ENCODE measurements at places on chromosomes 5 and 9.

GRCh38 chr5:163963881-163964280 lies 458.5 kb downstream of the MAT2B start:
- no peak for DNase-seq

GRCh38 chr9:133889584-133890301 lies 102.4 kb downstream of the VAV2 start:
- DNase-seq: no peak

GRCh38 chr9:130150779-130151382 lies 21.3 kb upstream of the NCS1 start:
- no peak for DNase-seq

DNA sequence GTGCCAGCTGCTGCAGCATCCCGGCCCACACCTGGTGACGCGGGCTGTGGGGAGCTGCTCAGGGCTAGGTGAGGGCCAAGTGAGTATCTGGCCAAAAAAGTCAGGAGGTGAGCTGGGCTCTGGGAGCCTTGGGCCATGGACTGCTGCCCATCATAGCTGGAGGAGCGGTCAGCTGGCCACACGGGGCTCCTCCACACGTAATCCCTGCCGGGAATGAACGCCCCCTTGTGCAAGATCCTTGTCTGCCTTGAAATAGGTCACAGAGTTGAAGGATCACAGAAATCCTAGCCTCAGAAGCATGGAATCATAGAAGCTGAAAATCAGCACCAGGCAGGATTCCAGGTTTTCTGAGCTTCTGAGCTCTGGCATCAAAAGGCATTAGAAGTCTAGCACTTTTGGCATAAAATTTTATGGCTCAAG lies 16.8 kb upstream of the COL27A1 start:
- DNase-seq: no peak

DNA sequence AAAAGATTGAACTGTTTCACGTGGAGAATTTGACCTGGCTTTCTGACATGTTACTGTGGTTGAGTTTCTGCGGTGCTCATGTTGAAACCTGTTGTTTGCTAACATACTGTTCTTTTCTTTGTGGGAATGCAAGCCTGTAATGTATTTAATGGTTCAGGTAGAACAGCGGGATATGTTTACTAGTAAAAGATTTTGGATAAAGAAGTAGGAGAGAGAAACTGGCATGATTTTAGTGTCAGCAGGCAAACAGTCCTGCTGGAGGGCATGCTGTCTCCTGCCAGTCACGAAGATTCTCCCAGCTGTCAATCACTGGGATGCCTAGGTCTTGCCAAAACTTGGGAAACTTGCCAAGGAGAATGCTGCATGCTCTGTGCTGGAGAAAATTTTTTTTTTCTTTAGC lies 263.5 kb downstream of the TAF11L14 start:
- DNase-seq: no peak

DNA sequence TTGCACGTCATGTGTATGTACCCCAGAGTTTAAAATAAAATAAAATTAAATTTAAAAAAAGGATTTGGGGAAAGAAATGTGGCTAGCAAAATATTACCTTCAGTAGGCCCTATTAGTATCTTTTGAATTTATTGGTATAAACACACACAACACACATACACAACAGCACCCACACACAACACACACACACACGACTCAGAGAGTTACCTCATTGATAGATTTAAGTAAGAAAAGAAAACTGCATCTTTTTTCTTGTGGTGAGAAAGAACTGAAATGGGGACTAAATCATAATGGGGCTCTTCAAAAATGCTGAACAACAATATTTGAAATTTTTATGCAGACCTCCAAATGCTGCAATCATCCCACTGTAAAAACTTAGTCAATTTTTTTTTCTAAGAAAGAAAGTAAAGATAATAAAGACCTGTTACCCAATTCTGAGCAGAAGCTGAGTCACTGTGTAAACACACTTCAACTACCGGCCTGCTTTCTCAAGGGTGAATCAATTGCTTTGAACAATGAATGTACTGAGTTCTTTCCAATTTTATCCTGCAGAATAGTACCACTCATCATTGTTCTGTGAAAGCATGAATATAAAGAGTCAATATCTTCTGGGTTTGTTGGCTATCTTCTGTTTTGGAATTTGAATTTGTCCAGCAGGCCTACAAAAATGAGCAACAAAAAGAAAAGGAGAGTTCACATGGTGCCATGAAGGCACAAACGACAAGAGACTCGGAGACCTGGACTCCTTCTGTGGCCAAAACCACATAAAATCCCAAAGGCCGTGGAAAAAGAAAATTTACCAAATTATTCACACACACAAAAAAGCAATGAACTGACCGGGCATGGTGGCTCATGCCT lies 57.9 kb upstream of the CCNG1 start:
- DNase-seq: no peak

DNA sequence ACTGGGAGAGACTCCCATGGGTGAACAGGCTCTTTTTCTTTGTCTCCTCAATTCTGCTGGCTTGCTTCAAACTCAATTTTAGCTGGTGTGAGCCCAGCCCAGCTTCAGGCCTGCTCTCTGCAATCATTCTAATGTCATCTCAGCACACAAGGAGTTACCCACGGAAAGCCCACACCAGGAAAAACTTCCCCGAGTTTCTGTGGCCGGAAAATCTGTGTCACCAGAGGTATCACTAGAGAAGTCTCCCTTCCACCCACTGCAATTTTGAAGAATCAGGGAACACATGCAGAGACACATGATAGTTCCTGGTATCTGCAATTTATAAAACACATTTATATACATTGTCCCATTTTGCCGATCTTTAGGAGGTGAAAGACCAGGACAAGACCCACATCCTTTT lies 13.5 kb upstream of the NDFIP1 start:
- DNase-seq: peak; percentile 73

DNA sequence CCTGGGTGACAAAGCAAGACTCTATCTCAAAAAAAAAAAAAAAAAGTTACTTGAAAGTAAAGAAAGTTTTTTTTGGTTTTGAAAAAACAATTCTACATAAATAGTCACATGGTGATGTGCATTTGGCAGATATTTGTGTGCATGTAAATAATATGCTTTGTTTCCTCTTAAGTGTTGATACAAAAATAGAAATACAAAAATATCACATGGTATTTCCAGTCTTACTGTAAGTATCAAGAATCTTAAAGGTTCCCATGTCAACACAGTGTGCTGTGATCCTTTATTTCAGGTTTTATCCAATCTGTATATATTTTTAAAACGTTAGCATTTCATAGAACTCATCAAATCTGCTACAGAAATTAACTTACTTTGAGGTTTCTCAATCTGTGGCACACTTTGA lies 521.9 kb downstream of the TLE4 start:
- no peak for DNase-seq

- DNase-seq: no peak
These were observed 226.2 kb downstream of the CACNA1B start for GRCh38 chr9:138103849-138104206.

DNA sequence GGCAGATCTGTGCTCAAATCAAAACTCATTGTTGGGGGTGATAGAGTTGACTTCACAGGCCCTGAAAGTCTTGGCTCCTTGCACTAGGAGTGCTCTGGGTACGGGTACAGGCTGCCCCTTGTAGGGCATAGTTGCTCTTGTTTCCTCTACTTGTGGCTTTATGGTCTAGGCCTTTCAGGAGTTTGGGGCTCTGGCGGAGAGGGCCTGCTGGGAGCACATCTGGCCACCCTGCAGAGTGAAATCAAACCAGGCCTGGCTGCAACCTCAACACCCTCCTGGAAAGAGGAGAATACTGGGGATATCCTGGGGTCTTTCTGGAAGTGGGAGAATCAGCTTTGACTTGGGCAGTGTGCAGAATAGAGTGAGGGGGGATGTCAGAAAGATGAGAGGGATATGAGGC lies 1.5 kb downstream of the TGFBI start:
- no peak for DNase-seq

DNA sequence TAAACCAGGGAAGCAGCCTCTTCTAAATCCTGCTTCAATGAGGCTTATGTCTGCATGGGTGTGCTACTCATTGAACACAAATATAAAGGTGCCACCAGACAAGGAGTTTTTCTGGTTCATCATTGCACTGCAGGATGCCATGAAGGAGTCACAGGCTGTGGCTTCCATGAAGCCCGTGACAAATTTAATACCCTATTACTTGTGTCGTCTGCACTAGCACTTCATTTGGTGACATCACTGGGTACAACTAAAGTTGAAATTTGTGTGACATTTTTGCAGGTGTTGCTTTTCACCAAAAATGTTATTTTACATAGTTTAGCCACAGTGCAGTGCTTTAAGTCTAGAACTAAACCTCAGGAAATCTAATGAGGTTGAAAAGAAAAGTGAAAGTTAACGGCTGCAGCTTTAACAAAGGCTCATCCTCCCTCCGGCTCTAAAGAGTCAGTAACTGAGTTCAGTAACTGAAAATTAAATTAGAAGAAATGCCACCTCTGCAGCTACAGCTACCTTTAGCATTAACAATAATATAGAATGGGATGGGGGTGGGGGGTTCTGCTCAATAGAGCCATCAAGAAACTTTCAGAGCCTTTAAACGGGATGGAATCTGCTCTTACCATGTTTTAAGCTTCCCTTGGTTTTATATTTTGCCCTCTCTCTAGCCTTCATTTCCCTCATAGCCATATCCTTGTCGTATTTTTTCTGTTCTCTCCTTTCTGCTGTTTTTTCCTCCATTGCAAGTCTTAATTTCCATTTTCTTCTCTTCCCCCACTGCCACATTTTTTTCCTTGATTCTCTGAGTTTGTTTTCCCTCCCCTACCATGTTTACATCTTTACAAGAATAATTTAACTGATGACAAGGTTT lies 233.8 kb upstream of the TMEM161B start:
- no peak for DNase-seq

GRCh38 chr9:97390791-97391406 lies 21.0 kb upstream of the TDRD7 start:
- no peak for DNase-seq

DNA sequence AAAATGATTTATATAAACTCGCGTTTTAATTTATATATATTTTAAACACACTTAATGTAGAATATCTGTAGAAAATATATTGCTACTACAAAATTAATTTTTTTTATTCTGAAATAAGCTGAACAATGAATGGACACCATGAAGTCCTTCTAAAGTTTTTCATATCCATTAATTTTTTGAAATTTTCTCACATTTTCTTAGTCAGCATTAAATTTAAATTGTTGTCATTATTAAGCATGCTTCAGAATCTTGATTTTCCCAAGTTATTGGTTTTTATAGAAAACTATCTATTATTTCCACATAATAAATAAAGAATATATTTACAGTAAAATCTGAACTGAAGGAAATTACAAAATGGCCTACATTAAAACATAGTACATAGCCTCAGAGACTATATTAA lies 1314.9 kb upstream of the CDH6 start:
- DNase-seq: no peak

GRCh38 chr5:1732238-1732941 lies 67.2 kb downstream of the MRPL36 start:
- no peak for DNase-seq

GRCh38 chr5:83337453-83338035 lies 134.0 kb upstream of the VCAN start:
- no peak for DNase-seq

GRCh38 chr5:111211341-111211740 lies 12.8 kb upstream of the CAMK4 start:
- no peak for DNase-seq

GRCh38 chr5:128101676-128102075 lies 18.1 kb downstream of the SLC12A2 start:
- DNase-seq: no peak

DNA sequence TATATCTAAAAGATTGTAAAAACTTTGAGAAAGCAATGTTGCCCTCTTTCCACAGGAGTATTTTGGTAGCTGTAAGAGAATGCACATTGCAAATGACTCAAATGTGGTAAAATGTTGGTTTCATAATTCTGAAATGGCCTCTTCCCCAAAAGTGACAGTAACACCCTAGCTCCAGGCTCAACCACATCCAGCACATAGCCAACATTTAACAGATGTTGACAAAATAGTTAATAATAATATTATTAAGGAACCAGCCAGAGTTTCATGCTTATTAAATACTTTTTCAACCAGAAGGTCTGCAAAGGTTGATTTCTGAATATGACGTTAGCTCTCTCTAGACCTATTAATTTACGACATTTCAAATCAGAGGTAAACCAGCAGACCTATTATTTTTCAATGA lies 1.3 kb downstream of the ANXA1 start:
- DNase-seq: no peak

GRCh38 chr9:123998970-123999621 lies 12.5 kb upstream of the LHX2 start:
- no peak for DNase-seq

DNA sequence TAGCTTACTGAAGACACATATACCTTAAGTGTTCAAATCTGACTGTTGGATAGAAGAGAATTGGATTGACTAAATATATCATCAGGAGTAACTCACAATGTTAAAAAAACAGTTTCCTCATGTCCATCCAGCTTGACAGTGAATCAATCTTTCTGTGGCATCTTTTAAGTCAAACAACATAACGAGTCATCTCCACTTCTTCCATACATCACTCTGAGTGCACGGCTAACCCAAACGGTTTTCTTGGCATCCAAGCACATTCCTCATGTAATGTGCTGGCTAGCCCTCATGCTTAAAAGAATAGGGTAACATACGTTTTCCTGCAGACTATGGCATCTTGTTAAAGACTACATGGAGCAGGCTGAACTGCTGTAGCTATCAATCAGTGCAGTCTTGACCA lies 291.5 kb upstream of the TRPC7 start:
- no peak for DNase-seq

DNA sequence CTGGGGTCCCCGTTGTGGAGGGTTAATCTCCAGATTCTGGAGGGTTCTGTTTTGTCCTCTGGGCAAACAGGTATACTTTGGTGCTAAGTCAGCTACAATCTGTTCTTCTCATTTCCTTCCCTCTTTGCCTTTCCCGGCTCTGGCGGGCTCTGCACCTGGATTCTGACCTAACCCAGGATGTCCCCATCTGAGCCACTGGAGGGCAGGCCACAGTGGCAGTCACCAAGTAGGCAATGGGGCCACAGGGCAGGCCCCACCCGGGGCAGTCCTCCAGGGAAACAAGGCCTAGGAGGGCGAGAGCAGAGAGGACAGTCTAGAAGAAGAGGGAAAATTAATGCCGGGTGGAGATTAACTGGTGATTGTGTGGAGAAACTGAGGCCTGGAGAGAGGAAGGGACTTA lies 40.4 kb upstream of the HRH2 start:
- DNase-seq: no peak

All from stimulated activated CD4-positive, alpha-beta T cell treated with anti-CD3 and anti-CD28 coated beads, Interleukin-2, amount 100 ng/mL, for 24 hours (primary cell).